ENCODE measurements at places on chromosomes 7 and 10.

DNA sequence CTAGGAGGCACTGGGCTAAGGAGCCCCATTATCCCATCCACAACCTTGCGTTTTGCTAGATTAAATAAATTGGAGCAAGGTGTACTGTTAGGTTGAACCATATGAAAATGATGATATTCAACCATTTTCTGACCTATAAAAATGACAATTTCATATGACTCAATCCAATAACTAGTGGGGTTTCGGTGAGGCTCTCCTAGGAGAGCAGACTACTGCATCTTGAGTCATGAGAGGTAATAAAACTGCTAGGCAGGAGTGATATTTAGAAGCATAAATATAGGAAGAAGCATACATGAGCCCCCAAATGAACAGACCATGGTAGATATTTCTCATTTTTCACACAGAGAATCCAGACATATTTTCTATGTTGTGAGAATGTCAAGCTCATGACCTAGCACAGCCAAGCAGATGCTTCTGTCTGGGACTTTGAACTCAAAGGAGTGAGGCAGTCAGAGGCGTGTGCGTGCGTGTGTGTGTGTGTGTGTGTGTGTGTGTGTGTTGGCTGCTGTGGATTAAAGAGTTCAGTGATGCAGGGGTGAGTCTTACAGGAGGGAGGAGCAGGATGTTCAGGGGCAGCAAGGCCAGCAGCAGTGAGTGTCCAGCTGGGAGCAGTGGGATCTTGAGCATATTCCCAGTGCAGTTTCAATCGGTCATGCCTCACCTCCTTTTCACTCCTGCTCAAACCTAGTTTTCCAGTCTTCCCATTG, 17.8 kb upstream of the WDR11 start:
- no peak for DNase-seq

- no peak for DNase-seq
Observed at GRCh38 chr10:128875030-128875744, 591.9 kb upstream of the MGMT start.

DNA sequence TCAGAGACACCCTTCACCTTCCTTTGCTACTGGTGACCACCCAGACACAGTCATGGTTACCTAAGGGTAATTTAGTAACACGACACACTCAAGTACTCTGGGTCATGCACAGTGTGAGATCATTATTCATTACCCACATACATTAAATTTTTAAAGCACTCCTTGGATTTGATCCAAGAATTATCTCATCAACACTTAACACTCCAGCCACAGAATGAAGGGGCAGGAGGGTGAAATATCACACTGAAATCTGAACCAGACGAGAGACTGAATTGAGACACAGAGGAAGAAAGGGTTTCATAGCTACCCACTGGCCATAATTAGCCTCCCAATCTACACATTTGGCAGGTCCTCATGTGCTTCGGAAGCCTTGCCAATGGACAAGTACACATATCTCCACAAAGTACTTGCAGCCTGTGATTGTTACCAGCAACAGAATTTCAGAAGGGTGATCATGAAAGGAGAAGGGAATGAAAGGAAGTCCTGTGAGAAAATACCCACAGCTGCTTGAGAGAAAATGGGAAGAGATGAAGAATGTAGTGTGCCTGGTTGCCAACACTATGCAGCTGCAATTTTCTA, 189.3 kb downstream of the POLR1F start:
- DNase-seq, result peak; percentile 20

GRCh38 chr10:122849900-122850605, 4.4 kb upstream of the CUZD1 start:
- no peak for DNase-seq

- no peak for DNase-seq
Observed at GRCh38 chr10:8776926-8777622, 722.6 kb downstream of the GATA3 start.

DNA sequence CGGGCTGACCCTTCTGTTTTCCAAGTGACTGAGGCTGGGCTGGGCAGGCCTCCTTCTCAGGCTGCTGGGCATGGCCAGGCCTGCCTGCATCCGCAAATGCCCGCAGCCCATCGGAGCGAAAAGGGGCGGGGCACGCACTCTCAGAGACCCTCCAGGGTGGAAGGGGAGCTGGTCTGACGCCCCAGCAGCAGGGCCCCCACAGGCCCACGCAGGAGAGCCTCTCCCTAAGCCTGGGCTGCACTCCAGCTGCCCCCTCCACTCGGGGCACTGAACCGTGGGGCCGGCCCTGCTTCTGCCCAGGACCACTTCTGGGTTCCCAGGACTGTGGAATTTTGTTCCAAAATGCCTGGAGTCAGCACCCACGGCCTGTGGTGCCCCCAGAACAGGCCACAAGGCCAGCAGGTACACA, 9.3 kb downstream of the ADAP1 start:
- no peak for DNase-seq

GRCh38 chr7:8423057-8423456, 10.4 kb upstream of the NXPH1 start:
- peak; percentile 36 for DNase-seq

DNA sequence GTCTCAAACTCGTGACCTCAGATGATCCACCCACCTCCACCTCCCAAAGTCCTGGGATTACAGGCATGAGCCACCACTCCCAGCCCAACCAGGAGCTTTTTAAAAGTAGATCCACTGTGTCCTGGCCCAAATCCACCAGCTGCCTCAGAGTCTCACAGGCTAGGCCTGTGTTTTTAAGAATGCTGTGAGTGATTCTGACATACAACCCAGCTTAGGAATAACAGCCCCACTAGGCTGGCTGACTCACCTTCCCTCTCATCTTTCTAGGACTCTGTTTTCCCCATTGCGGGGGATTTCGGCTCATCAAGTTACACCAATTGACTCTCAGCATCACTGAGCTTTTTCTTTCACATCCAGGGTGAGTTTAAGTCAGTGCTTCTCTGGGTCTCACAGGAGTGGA, 207.6 kb downstream of the SKIDA1 start:
- no peak for DNase-seq

- DNase-seq, result no peak
Observed at GRCh38 chr10:26887611-26888215, 27.0 kb upstream of the ABI1 start.

- DNase-seq, result no peak
Observed at GRCh38 chr10:69734797-69735468, 66.8 kb upstream of the COL13A1 start.

- no peak for DNase-seq
Observed at GRCh38 chr10:69070951-69071350, 17.0 kb upstream of the SRGN start.

- no peak for DNase-seq
Observed at GRCh38 chr7:126776498-126776897, 476.2 kb downstream of the GRM8 start.

- DNase-seq, result no peak
Observed at GRCh38 chr10:113131613-113132261, 181.7 kb downstream of the TCF7L2 start.

DNA sequence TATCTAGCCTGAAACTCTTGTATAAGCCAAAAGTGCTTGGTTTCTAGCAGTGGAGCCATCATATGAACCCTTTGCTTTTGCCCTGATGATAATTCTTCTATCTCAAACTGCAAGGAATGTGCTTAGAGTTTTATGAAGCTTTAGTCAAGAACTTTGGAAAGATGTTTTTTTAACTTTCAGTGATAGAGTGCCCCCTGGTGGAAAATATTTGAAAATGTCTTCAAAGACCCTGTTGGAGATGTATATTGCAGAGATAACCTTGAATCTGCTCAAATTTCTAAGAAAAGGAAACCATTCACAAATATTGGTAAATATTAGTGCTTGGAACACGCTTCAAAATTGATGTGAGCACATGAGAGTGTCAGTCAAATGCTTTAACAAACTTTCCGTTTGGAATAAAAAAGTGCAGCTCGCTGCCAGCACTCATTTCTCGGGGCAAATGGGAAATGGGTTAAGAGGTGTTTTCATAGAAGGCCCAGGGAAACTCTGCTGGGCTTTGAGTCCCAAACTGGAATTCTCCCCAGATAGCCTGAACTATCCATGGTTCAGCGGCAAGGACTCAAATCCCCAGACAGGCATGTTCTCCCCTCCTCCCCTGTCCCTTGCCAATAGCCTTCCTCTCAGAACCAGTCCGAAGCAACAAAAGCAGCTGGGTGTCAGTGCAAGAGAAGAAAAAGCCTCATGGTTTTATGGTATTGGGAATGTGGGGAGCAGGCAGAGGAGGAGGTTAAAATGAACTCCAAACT, 129.3 kb downstream of the MYOF start:
- DNase-seq, result no peak

DNA sequence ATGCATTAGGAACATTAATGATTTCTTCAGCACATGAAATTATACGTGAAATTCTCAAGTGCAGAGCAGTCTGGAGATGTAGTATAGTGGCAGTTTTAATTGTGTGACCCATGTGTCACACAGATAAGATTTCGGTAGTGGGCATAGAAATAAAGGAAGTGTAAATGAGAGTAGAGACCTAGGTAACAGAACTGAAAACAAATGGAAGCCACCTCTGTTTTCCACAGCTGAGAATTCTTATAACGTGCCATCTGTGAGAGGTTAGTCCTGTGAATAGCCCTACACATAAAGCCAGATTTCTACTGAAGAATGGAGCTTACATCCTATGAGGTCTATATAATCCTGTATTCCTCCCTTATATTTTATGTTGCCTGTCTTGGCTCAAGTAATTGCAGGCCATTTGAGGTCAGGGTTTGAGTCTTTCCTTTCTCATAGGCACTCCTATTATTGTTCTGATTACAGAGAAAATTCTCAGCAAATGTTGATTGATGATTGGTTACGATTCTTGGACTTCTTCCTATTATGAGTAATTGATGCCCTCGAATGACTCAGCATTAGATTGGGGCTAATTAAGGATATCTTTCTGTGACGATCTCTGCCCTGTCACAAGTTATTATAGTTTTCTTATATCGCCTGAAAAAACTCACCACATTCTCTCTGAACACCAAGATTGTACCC, 258.2 kb downstream of the KIF20B start:
- DNase-seq, result no peak

DNA sequence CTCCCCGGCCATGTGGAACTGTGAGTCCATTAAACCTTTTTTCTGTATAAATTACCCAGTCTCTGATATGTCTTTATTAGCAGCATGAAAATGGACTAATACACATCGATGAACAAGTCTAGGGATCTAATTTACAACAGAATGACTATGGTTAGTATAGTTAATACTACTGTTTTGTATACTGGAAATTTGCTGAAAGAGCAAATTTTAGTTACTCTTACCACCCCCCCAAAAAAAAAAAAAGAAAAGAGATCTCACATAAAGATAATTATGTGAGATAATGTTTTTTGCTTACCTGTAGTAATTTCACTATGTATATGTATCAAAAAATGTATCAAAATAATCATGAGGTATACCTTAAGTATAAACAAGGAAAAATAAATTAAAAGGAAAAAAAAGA, 199.5 kb upstream of the GRM3 start:
- DNase-seq, result no peak

DNA sequence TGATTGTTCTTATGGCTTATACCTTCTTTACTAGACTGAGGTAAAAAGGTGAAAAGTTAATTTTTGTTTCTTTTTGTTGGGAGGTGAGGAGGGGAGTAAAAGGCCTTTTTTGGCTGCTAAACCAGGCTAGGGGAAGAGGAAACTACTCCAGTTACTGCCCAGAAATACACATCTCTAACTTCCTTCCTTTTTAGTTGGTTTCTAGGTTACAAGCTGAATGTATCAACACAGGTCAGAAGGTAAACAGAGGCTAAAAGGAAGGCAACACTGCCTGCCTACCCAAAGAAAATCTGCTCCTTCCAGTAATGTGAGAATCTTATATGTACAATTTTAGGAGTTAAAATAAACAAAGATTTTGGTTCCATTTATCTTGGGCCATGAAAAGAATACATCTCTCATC, 140.4 kb downstream of the NRBF2 start:
- peak; percentile 51 for DNase-seq

DNA sequence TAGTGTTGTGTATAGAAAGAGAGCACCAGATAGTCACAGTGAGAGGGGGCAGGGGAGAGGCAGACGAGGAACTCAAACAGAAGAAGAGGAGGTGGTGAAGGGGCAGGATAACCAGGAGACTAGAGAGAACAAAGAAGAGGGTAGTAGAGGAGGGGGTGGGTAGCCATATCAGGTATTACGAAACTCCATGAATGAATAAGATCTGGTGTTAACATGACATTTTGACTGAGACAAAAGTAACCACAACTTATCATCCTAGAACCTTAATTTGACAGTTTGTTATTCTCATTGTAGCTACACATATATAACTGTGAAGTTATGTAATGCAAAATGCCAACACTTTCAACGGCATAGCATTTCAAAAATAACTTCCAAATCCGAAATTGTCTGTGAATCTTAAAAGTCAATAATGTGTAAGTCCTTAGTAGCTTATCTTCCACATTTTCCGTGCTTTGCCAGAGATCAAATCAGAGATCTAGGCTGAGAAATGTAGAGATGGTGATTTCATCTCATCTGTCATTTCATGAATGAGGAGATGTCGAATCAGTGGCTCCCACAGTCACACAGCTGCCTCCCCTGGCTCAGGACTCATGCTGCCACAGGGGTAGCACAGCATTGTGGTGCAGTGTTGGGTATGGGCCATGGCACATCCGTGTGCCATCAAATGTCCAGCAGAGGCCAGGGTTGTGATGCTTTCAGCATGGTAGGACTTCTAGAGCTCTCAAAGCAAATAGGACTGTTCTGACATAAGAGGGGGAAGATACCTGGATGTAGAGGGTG, 202.1 kb downstream of the HECW1 start:
- DNase-seq, result no peak

DNA sequence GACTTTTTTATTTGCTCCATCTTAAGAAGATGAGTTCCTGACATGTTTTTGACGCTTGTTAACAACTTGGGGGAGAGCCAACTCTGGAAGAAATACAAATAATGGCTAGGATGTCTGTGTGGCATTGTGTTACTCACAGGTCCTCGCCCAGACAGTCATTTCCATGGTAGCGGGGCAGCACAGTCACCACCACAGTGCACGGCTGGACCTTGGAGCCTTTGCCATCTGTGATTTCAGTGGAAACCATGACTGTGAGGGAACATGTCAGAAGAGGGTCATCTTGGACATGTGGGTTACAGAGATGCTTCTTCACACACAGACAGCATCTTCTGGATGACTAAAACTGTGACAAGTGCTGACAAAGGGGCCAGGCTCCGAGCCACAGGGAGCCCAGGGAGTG, 74.5 kb downstream of the PKD1L1 start:
- no peak for DNase-seq

DNA sequence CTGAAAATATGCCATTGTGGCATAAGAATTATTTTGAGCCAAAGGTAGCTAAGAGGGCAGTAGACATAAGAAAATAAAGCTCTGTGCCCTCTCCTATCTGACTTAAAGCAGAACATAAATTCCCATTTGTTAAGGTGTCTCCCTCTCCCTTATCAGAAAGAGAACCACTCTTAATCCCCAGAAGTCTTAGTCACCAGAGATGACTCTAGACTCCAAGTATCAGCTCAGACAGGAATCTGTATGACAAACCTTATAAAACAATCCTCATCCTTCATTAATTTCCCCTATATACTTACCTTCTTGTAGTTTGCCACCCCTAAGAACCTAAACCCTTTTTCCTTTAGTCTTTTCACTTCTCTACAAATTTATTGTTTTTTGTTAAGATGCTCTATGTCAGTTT, 21.8 kb upstream of the PIP4K2A start:
- no peak for DNase-seq
